Activated T-helper 1 cell treated with Interleukin-2 at 50 U/mL for 16 hours (primary cell): ENCODE measurements at places on chromosomes 4 and X.

DNA sequence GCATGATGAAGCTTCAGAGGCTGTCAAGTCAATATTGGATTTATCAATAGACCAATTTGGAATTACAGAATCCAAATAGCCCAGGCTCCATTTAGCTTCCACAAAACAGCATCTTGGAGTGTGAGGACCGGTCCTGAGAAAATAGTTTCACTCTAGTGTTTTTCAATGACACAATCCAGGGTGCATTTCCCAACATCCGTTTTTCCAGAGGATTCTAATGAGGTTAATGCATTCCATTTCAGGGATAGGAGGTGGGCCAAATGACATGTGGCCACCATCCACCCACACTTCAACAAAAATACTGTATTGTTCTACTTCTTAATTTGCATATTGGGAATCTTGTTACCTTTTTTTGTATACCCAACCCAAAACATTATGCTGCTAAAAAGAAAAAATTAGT lies 229.8 kb upstream of the LDB2 start:
- DNase-seq, result no peak

- no peak for DNase-seq
Measured at GRCh38 chrX:84189125-84189524, 1.1 kb upstream of the RPS6KA6 start.

GRCh38 chr4:17811078-17811603 lies 362 bp downstream of the NCAPG start:
- peak; percentile 2 for DNase-seq

GRCh38 chrX:53440101-53440500 lies 5.9 kb upstream of the HSD17B10 start:
- DNase-seq, result no peak

GRCh38 chr4:37976507-37976906 lies 16.3 kb downstream of the PTTG2 start:
- DNase-seq, result no peak

GRCh38 chrX:40414335-40414734 lies 166.4 kb upstream of the ATP6AP2 start:
- DNase-seq, result no peak

DNA sequence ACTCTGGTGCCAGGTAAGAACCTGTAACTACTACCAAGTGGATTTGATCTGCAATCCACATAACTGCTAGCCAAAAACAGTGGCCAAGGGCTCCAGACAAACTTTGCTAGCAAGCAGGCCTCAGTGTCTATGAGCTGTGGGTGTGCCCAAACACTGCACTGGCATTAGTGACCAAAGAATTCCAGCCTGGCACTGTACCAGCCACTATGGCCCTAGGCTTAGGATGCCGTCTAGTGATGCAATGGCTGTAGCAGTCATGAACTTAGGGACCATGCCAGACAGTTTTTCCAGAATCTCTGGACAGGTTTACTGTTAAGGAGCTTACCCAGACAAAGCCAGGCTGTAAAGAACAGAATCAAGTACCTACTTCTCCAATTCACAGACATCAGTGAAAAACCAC lies 33.7 kb upstream of the PRR27 start:
- DNase-seq, result no peak
